ENCODE measurements at places on chromosomes 4 and X.

GRCh38 chr4:9765091-9765490 lies 16.3 kb upstream of the DRD5 start:
- DNase-seq, result peak; percentile 7

GRCh38 chr4:101693842-101694398 lies 96.6 kb upstream of the BANK1 start:
- DNase-seq, result no peak

- DNase-seq, result no peak
Observed at GRCh38 chrX:30212172-30212571, 3.2 kb upstream of the MAGEB2 start.

DNA sequence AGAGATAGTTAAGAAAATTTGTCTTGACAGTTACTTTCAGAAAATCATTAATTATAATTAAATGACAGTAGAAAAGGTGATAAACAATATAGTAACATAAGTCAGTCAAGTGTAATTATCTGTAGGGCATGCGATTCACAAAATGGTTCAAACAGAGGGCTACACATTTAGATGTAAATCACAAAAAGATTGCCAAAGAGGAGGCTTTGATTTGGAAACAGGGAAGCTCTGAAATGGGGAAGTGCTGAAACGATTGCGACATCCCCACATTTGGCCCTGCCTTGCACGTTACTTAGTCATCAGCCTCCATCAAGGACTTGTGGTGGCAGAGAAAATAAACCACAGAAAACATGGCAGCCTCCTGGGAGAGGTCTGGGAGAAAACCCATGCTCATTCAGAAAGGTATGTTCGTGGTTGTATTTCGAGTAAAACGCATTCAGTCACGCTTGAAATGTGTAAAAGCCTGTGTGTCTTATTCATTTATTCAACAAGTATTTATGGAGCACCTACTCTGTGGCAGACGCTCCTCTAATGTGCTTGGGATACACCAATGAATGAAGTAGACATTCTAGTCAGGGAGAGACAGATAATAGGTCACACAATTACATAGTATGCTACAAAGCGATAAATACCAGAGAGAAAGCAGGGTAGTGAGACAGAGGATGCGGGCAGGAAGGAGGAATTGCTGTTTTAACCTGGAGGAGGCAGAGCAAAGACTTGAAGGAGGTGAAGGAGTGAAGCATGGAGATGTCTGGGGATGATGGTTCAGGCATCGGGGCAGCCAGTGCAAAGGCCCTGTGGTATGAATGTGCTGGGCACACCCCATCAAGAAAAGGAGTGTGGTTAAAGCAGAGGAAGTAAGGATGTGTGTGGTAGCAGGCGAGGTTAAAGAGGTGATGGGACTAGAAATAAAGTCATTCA lies 7.8 kb downstream of the RBM47 start:
- DNase-seq, result peak; percentile 41

GRCh38 chr4:111127841-111128240 lies 505.0 kb upstream of the PITX2 start:
- DNase-seq, result no peak

DNA sequence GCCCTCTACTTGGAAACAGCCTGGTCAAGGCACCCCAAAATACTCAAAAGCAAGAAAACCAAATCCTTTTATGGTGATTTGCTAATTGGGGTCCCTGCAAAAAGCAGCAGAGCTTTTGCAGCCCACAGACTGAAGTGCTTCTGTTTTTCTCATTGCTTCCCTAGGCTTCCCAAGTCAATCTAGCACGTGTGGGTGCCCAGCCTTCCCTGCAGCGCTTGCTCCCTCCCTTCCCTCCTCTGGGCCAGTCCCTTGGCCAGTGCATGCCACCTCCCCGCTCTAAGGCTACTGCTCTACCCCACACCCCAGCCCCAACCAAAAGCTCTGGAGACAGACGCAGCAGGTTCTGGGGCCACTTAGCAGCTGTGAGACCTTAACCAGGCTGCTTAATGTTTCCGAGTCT lies 53.6 kb downstream of the ANAPC4 start:
- DNase-seq, result no peak

GRCh38 chr4:67051000-67051789 lies 494.1 kb downstream of the CENPC start:
- no peak for DNase-seq

- DNase-seq, result no peak
Observed at GRCh38 chr4:88752076-88752463, 54.4 kb upstream of the NAP1L5 start.
